ENCODE measurements at places on chromosomes 7 and 10.

DNA sequence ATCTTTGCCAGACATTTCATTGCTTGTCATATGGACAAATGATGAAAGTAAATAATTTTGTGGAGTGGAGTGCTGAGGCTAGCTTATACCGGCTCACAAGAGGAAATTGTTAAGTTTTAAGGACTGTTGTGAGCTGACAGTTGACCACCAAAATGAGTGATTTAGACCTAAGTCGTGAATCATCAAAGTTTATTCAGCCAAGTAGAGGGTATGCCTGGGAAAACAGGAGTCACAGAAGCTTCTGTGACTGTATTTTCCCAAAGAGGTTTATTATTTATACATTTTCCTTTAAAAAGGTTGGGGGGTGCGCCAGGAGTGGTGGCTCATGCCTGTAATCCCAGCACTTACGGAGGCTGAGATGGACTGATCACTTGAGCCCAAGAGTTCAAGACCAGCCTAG, 21.8 kb downstream of the MRPS24 start:
- no peak for DNase-seq

GRCh38 chr7:46695051-46695708, 774.1 kb upstream of the IGFBP3 start:
- DNase-seq = no peak

GRCh38 chr10:14356921-14357320, 26.2 kb upstream of the FRMD4A start:
- DNase-seq = no peak

- DNase-seq = no peak
Measured at GRCh38 chr7:147818317-147818716, 772.2 kb upstream of the C7orf33 start.

- DNase-seq = no peak
Measured at GRCh38 chr7:135653340-135654080, 8.8 kb upstream of the STMP1 start.

DNA sequence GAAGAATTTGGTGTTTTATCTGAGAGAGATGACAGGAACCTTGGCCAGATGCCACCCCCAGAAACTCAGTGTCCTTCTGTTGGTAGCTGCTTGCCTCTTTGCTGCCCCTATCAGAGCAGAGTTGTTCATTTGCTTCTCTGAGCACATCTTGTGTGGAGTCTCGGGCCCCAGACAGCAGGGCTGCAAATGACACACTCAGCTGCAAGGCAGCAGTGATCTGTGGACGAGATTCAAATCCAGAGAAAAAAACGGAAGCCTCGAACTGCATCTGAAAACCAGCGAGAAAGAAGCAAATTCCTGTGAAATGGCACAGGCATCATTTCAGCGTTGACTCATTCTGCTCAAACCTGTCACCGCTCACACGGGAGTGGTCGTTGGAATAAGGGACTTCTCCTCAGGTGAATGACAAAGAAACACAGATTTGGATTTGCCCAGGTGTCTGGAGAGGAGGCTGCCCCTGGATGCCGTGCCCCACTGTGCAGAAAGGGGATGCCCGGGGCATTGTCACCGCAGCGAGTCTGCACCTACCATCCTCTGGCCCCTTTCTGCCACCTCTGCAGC, 144.7 kb downstream of the PFKFB3 start:
- DNase-seq = peak; percentile 59

GRCh38 chr7:1725199-1725690, 55.2 kb downstream of the ELFN1 start:
- DNase-seq = no peak

DNA sequence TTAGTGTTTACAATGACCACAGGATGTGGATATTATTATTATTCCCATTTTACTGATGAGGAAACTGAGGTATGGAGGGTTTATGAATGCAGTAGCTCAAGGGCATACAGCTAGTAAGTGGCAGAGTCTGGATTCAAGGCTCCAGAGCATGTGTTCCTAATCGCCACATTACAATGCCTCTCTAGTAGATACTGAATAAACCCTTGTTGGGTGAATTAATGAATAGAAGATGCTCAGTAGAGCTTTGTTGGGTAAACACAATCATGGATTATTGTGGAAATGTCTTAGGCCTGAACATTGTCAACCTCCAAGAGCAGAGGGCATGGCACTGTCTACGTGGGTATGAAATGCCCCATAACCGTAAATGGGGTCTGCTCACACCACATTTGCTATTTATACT, 545.3 kb downstream of the LRMDA start:
- no peak for DNase-seq

DNA sequence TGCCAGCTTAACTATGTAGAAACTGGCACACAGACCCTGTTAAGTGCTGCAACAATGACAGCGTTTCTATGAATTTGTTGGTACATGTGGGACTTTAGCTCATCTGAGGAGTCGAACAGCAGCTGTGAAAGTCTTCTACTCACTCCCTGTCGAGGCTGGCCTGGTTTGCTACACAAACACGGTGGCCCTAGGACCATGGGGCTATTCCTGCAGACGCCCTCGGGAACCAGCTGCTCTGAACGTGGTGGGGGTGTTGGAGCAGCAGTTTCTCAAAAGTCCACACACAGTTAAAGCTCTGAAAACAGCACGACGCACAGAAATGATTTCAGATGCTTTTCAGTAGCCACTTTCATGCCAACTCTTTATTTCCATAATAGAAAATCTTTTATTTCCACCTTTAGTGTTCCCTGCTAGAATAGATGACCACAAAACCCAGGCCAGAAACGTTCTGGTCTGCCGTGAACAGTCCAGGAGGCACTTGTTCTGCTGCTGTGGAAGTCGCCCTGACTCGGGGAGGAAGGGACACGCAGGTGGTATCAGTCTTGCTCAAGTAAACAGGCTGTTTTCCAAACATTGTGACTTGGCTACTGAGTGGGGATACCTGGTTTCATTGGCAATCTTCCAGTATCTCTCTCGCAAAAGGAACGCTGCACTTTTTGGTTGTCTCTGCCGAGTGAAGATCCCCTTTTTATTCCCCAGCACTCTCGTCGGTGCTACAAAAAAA, 21.5 kb downstream of the GUSB start:
- no peak for DNase-seq

Data from CD4-positive, alpha-beta T cell treated with Interleukin-6 for 4 hours (primary cell).